ENCODE measurements at places on chromosomes 1 and 21.
A peak's percentile ranks its signal among the peaks of the same experiment; 100 is the strongest.

DNA sequence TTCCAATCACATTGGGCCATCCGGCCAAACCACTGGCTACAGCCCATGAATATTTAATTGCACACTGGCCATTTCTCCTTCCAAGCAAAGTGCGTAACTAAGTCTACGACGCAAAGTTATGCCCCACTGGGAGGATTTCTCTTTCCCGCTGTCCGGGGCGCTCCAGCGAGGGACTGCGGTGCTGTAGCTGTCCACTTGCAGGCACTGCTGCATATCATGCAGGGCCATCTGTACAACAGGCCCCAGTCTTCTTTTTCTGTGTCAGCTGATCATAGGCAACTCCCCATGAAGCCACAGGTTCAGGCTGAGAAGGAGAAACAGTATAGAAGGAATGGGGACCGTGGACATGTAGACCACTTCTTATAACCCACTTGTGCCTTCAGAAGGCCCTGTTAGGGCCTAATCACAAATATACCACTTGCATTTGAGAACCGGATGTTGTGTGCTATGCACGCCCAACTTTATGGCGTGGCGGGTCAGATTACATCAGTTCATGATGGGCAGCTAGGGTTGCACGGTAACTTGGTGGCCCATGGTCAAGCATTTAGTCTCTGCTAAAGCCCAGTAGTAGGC, 58.0 kb downstream of the ADSS2 start:
- no peak for DNase-seq

- DNase-seq = no peak
Observed at GRCh38 chr1:116167625-116168276, 56.6 kb downstream of the MAB21L3 start.

DNA sequence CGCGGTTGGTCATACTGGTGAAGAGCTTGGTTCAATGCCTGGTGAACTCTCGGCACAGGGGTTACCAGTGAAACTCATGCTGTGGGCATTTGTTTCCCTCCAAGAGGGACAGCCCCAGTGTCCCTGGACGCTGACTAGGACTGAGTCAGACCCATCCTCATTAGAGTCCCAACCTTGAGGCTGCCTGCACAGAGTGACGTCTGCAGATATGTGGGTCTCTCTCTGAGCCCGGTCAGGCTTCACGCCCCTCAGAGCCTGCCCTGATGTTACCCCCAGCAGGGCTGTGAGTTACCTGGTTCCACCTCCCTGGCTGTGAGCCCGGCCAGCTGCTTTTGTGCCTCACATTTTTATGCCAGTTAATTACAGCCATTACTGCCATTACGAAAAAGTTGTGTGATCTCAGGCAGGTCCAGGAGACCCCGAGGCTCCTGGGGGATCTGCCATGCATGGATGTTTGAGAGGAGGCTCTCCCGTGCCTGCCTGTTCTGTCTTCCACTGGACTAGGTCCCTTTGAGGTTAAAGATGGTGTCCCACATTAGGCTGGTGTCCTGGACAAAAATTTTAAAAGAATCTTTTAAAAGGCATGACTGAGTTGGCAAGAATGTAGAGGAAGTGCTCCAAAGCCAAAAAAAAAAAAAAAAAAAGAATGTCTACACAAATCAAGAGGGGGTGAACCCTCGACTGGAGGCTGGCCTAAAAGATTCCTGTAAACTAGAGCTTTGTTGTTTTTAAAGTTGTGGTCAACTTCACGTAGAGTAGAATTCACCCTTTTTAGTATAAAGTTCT, 36.6 kb upstream of the PADI1 start:
- DNase-seq = no peak

DNA sequence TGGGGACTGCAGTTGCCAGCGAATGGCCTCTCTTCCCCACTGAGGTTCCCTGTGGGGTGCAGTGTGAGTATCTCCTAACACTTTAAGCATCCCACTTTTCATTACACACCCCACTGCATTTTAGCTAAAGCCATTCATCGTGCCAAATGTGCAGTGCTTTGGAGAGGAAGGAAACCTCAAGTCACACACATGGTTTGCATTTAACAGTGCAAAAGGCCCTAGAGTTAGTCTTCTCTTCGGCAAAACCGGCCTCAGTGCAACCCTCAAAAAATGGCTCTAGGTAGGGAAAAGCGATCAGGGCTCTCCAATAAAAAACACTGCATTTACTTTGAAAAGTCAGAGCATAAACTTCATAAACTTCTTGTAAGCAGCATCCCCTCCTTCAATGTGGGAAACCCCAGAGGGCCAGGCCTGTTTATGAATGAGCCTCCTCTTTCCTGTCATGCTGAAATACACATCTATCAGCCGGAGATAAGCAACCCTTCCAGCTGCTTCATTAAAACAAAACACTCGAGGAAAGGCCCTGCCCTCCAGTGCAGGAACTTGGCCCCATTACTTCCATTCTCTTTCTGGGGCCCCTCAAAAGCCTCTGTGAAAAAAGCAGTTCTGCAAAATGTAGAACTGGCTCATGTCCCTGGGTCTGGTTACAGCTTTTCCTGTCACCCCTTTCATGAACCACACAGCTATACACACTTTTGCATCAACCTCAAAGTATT, 184.0 kb downstream of the CDC7 start:
- no peak for DNase-seq

DNA sequence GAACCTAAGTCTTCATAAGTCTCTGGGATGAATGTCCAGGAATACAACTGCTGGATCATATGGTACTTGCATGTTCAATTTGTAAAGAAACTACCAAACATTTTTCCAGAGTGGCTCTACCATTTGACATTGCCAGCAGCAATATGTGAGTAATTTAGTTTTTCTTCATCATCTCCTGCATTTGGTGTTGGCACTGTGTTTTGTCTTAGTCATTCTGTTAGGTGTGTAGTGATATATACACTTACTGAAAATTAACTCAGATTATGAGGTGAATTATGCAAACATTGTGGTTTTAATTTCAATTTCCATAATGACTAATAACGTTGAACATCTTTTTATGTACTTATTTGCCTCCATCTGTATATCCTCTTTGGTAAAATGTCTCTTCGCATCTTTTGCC, 138.7 kb downstream of the LRRC40 start:
- DNase-seq = no peak

- DNase-seq = peak; percentile 79
Observed at GRCh38 chr21:33948096-33948950, 32.7 kb upstream of the ATP5PO start.

GRCh38 chr1:201883266-201883665, 5.4 kb upstream of the SHISA4 start:
- no peak for DNase-seq

- no peak for DNase-seq
Observed at GRCh38 chr1:207925210-207925609, 14.3 kb upstream of the CD34 start.

GRCh38 chr1:29690156-29690555, 453.8 kb downstream of the PTPRU start:
- no peak for DNase-seq

GRCh38 chr1:241485554-241485992, 34.0 kb downstream of the FH start:
- no peak for DNase-seq

DNA sequence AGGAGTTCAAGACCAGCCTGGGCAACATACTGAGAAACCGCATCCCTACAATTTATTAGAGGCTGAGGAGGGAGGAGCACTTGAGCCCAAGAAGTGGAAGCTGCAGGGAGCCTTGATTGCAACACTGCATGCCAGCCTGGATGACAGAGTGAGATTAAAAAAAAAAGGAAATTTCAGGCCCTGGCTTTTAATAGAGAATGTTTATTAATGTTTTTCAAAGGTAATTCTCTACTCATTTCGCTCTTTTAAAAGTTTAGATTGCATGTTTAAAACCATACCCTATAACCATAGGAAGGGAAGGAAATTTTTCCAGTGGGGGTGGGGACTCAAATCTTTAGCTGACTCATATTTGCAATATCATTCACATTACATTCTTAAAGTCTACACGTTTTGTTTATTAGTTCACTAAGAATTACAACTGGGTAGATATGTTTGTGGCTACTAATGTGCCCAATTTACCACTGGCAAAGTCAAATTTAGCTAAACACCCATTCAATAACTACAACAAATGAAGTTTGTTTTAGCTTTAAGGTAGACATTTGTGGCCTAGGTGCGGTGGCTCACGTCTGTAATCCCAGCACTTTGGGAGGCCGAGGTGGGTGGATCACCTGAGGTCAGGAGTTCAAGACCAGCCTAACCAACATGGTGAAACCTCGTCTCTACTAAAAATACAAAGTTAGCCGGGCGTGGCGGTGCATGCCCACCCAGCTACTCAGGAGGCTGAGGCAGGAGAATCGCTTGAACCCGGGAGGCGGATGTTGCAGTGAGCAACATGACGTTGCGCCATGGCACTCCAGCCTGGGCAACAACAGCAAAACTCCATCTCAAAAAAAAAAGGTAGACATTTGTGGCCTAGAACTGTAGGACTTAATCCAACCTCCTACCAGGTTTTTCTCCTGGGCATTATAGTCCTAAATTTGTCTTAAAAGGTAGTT, 5.0 kb downstream of the KDM5B start:
- no peak for DNase-seq

- DNase-seq = no peak
Observed at GRCh38 chr1:211710566-211711314, 35.3 kb upstream of the NEK2 start.

- no peak for DNase-seq
Observed at GRCh38 chr1:216832192-216832591, 109.0 kb upstream of the ESRRG start.

DNA sequence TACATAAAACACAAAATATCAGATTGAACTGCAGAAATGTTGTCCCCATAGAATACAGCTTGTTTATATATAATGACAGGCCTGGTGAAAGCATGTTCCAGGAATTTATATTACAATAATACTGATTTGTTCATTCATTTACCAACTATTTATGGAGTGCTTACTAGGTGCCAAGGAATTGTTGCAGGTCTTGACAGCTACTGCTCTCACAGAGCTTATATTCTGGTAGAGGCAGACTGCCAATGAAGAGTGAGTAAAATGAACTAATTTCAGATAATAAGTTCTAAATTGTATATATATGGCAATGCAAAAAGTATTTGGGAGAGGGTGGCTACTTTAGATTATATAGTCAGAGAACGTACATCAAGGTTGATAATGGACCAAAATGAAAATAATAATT, 152.0 kb downstream of the COQ8A start:
- DNase-seq = no peak

DNA sequence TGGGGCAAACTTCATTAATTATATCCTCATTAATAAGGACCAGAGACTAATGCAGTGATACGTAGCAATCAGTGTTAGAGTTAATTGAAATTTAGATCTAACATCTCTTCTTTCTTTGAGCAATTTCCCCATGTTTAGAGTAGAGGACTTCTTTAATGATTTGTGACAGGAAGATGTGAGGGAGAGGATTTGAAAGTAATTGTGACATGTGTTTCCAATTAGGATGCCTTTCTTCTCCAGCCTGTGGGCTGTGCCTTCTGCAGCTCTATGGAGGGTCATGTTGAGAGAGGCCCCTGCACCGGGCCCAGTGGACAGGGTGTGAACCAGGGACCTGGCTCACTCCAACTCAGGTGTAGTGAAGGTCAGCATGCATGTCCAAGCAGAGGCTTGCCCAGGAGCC, 103.0 kb downstream of the GREM2 start:
- DNase-seq = no peak

DNA sequence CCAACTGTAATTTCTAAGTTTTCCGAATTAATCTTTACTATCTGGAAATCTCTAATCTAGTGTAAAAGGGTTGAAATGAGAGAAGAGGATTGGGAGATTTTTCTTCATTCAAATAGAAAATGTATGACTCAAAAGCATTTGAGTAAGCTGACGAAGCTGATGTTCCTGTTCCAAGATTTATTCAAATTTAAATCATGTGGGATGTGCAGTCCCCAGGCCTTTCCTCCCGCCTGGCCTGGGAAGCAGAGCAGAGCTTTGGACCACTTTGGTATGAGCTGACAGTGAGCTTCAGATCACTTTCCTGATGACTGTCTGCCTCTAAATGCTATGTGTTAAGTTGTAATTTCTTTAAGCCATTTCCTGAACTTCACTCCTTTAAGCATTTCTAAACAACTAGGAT, 192.0 kb downstream of the DHRS3 start:
- no peak for DNase-seq

GRCh38 chr1:19735440-19736127, 64.1 kb downstream of the TMCO4 start:
- no peak for DNase-seq
